ENCODE measurements at places on chromosomes 7 and 10.

- DNase-seq = no peak
These were observed 18.9 kb downstream of the SGMS1 start for GRCh38 chr10:50604809-50605208.

DNA sequence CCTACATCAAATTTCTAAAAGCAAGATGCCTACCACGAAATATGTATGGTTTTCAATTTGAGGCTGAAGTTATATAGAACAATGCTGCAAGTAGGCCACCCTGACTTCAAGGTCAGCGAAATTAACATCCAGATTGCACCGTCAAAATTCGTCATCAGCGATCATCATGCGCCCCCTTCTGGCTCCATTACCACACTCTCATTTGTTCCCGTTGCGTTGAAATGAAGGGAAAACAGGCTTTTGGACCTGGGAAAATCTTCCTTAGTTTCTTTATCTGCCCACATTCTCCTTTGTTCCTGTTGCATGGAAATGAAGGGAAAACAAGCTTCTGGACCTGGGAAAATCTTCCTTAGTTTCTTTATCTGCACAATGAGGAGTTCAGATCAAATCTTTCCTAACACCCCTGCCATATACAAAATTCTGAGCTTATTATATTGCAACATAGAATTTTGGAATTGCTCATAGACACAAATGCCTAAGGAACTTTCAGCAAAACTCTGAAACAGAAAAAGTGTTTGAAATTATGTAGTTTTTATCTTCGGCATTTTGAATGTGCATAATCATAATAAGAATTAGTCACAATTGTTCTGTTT lies 98.2 kb upstream of the PRKCQ start:
- DNase-seq = peak; percentile 74

DNA sequence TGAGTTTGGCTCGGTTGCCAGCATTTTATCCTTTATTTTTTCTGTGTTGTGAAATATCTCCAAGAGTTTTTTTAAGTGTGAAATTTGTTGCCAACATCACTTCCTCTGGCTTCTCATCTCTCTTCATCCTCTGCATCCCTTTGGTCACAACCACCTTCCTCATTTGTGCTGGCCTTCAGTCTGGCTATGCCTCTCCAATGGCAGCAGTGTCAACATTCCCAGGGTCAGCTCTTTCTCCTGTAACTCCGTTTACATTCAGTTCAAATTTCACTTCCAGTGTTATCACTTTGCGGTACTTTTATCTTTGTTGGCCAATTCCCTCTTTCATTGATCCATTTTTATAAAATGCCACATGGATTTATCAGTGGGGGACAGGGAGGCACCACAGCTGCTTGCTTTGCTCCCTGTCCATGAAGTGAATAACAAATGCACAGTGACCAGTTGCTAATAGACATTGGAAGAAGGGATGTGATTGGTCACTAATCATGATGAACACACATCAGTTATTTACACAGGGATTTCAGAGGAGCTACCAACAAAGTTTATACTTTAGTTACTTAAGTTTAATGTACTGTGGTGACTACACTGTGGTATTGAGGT lies 311.4 kb upstream of the LRGUK start:
- DNase-seq = no peak

GRCh38 chr10:88390041-88390440 lies 193.1 kb downstream of the RNLS start:
- DNase-seq = no peak

DNA sequence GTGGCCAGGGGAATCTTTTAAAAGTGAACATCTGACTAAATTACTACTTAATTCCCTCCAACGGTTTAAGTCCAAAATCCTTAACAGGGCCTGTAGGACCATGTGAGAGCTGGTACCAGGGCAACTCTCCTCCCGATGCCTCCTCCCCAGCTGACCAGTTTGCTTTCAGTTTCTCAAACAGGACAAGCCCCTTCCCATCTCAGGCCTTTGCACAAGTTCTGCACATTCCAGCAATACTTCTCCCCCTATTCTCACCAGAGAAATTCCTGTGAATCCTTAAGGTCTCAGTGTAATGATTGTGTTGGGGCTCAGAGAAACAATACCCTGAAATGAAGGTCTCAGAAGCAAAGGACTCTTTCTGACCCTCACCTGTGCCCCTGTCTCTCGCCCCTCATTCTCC lies 8.0 kb upstream of the CALHM1 start:
- DNase-seq = no peak

- DNase-seq = no peak
These were observed 8.1 kb downstream of the TTYH3 start for GRCh38 chr7:2639695-2640481.

GRCh38 chr10:2326411-2326810 lies 589.1 kb upstream of the ADARB2 start:
- DNase-seq = no peak

- DNase-seq = peak; percentile 9
These were observed 55.7 kb upstream of the ANTXRL start for GRCh38 chr10:46231087-46231486.

- no peak for DNase-seq
These were observed 65.3 kb downstream of the HGF start for GRCh38 chr7:81704595-81704994.

GRCh38 chr10:122271076-122271475 lies at the start of gene BTBD16:
BTBD16 (plus strand) TSS chr10:122271296; CDS start chr10:122275082, 3,786 bp downstream.
- DNase-seq = no peak

- DNase-seq = no peak
These were observed 115.4 kb downstream of the SDK1 start for GRCh38 chr7:3416453-3416852.

GRCh38 chr7:5700391-5700985 lies 81.0 kb downstream of the RNF216 start:
- no peak for DNase-seq

GRCh38 chr10:65628493-65629139 lies 1297.2 kb upstream of the LRRTM3 start:
- DNase-seq = no peak

- DNase-seq = no peak
These were observed 14.6 kb upstream of the GPER1 start for GRCh38 chr7:1073142-1073977.

GRCh38 chr7:139321071-139321745 lies 19.9 kb upstream of the FMC1 start:
- DNase-seq = no peak

- no peak for DNase-seq
These were observed 598.7 kb downstream of the GRID1 start for GRCh38 chr10:85767891-85768290.

DNA sequence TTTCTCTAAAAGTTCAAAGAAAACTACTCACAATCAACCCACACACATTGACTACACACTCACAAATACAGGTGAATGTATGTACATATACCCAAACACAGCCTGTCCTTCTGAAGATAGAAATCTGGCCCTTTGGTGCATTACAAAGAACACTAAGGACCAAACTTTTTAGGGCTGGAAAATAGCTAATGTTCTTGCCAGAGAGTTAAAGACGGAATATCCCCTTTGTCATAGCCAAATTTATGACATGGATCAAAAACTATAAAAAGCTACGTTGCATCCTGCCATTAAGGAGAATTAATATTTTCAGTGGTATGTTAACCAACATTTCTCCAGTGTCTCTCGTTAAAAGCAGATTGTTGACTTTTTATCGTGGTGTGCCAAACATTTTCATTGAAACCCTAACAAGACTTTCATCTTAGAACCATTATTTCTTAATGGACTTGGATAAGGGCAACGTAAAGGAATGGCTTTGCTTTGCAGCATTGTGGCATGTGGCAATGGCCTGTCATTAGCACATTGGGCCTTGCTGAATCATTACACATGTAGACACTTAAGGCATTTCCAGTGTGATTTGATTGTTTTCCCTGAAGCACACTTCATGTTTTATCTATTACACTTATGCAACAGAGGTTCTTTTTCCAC lies 150.9 kb upstream of the MEOX2 start:
- DNase-seq = no peak

- no peak for DNase-seq
These were observed 33.4 kb upstream of the COBL start for GRCh38 chr7:51349820-51350545.

- DNase-seq = no peak
These were observed 39.4 kb downstream of the CTBP2 start for GRCh38 chr10:125121003-125121402.

DNA sequence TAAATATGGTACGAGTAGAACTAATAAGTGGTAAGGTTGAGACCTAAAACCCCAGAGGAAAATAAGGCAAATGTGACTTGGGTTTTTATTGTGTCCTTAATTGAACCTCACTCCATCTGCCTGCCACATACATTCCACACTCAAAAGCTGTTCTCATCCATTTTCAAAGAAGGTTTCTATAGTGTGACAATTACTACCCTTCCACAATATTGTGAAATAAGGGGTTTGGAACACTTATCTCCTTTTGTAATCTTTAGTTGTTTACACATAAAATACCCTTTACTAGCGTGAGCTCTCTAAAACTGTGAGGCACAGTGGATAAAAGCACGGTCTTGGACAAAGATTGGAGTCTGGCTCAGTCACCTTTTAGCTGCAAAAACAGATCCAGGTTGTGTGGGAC lies 166.6 kb downstream of the THSD7A start:
- no peak for DNase-seq

DNA sequence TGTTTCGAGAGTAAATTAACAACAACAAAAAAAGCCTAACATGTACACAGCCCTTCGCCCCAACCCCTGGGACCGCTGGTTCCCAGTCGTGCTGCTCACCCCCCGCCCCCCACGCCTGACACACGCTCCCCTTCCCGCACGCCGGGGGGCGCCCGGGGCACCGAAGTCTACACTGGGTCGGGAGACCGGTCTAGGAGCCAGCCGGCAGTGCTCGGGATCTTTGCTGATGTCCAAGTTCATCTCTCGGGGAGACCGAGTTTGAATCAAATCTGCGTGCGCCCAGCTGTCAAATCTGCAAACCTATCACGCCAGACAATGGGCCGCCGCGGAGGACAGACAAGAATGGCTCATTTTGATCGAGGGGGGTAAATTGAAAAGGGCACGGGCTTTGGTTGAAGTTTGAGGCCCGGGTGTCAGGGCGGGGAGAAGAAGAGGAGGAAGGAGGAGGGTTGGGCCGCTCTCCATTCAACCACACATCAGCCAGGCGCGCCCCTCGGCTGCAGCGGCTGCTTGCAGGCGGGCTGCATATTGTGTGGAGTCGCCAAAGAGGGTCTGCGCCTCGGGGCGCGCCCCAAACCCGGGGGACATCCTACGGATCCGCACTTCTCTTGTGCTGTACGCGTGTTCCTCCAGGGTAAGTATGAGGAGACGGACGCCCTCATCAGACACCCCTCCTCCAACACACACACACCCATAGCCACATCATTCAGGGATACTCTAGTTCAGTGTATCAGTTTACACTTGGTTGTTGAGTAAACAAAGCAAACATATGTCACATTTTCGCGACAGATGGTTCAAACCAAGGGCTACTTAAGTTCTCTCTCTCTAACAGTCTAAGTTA lies 1.3 kb upstream of the GFRA1 start:
- peak; percentile 3 for DNase-seq

DNA sequence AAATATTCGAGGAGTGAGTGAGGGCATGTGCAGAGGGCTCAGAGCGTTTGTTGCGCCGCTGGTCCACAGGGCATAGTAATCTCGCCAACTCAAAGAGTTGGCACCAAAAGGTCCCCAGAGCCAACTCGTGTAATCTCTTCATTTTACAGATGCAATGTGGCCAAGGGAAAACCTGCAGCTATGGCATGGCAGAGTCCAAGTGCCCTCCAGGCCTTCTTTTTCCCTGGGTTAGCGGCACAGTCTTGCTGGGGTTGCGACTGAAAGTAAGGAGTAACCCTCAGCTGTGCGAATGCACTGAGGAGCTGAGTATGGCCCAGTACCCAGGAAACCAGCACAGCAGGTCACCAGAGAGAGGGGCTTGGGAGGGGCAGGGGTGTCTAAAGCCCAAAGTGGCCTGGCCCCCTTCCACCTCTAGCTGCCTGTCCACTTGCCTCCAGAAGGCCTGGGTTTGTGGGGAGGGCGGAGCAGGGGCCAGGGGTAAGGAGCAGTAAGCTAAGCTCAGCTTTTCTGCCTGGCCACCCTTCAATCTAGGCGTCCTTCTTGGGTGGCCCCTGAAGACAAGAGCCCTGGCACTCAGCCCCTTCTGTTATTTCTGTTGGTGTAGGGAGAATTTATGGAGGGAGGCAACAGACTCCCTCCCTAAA lies 3.3 kb upstream of the GAD2 start:
- no peak for DNase-seq

- peak; percentile 24 for DNase-seq
These were observed 227.8 kb downstream of the CELF2 start for GRCh38 chr10:11245510-11245909.

DNA sequence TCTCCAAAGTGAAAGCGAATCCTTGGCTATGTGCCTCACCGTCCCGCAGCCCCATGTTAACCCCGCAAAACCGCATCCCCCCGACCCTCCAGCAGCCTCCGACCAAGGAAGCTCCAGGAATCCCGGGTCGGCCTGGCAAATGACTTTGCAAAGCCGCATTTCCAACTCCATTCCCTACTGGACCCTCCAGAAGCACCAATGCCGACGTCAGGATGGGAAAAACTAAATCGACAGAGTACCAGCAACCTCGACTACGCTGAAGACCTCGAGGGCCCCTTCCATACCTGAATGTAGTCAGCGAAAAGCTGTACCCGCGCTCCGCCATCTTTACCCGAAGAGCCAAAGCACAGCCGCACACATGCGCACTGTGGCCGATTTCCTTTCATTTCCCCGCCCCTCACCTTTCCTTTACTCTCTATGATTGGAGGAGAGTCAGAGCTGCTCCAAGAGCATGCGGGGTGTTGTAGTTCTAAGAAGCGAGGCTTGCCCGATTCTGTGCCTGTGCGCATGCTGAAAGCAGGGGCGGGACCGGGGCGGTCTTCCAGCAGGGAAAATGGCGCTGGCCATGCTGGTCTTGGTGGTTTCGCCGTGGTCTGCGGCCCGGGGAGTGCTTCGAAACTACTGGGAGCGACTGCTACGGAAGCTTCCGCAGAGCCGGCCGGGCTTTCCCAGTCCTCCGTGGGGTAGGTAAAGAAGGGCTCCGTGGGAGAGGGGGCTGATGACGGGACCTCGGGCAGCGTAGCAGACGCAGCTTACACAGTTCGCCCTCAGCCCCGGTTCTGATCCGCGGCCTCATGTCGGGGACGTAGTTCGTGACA lies at the start of the genes MRPL32 and PSMA2:
Gene MRPL32, plus strand, starts transcription at position 543 of the 818 bp plus-strand sequence. Its CDS starts 11 bp downstream, at position 554.
Gene PSMA2, minus strand, starts transcription at position 341 of the 818 bp plus-strand sequence. Its CDS starts 16 bp downstream, at position 325.
- DNase-seq = peak; percentile 95

All from stimulated activated CD4-positive, alpha-beta T cell treated with anti-CD3 and anti-CD28 coated beads, Interleukin-2, amount 100 ng/mL, for 24 hours (primary cell).